ENCODE measurements at places on chromosomes 11 and 22.

GRCh38 chr11:39661890-39662289, 1797.6 kb downstream of the LRRC4C start:
- no peak for DNase-seq

DNA sequence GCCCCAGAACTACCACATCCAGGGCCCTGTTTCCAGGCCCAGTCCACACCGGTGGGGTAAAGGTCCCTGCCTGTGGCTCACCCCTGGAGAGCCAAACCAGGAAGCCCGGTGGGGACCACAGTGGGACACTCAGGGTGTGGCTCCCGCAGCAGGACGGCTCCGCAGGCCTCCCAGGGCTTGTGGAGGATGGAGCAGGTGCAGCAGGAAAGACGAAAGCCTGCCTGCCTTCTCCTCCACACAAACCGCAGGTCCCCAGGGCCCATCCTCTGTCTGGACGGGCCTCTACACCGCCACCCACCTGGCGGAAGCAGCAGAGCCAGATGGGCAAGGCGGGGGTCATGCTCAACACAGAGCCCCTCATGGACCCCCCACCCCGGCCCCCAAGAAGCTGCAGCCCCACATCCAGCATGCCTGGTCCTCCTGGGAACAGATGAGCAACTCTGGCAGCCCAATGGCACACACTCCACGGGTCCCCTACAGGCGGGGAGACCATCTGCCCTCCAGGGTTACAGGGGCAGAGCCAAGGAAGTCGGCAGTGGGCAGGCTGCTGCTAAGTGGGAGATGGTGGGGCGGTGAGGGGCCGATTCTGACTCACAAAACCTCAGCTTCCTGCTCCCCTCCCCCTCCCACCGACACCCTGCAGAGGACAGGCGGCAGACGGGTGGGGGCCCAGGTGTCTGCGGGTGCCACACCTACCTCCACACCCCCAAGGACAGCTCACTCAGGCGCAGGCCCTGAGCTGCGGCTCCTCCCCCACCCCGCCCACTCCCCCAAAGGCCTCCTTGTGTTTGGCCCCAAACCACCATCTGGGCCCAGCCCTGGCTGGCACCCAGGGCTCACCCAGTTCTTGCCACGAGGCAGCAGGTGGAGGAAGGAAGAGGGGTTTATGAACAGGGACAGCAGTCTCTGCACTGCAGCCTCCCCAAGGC, 5.2 kb downstream of the SBF1 start:
- peak; percentile 95 for DNase-seq

GRCh38 chr11:94150704-94151685, 22.4 kb downstream of the PANX1 start:
- DNase-seq = no peak

GRCh38 chr11:1757861-1758610, 5.7 kb downstream of the CTSD start:
- DNase-seq = peak; percentile 74

GRCh38 chr11:62133328-62134065, 9.7 kb downstream of the INCENP start:
- no peak for DNase-seq
